ENCODE measurements at places on chromosomes 2 and 18. TPM values are rescaled to one million over a fixed set of nuclear protein-coding genes. Genes with fewer than 3 reads are reported as not detected.

Gene REL
- 6.6 TPM for total RNA-seq

Gene LINC00305
- not detected for total RNA-seq

Gene SCG2
- total RNA-seq = not detected

Gene THUMPD2
- 8.0 TPM for total RNA-seq

Gene RELCH
- total RNA-seq = 22.6 TPM

Gene TUBA4B
- not detected for total RNA-seq

Gene FAP
- not detected for total RNA-seq

GRCh38 chr2:230690439-230690838 is 22.2 kb upstream of the CAB39 start:
- DNase-seq = no peak

- no peak for DNase-seq
Measured at GRCh38 chr18:45222180-45222579, 393.1 kb upstream of the SLC14A2 start.

GRCh38 chr2:240568678-240569522 is 616 bp downstream of the RNPEPL1 start:
- peak; percentile 63 for DNase-seq

DNA sequence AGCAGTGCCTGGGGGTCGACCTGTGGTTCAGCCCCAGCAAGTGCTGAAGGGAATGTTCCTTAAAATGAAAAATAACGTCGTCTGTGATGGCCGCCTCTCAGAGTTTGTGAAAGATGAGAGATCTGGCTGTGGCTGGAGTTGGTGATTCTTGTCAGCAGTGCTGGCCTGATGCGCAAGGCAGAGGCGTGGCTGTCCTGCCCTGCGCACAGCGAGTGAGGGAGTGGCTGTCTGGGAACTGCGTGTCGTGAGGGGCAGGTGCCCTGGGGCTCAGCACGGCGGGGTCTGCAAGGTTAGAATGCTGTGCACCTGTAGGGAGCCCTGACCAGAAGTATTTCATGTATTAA is 8.8 kb downstream of the NFATC1 start:
- DNase-seq = no peak

DNA sequence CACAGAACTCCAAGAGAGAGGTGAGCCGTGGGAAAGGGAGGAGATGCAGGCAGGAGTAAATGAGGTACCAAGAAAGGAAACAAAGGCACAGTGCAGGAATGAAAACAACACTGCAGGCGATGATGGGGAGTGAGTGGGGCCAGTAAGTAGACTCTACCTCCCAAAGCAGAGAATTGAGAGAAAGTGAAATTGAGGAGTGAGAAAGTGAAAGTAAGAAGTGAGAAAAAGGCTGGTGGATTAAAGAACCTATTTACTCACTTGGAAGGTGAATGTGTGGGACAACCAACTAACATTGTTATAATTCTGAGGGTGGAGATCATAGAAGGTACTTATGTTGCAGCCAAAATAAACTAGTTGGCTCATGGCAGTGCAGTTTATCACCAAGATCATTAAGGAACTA is 193.1 kb upstream of the TMEM200C start:
- DNase-seq = no peak

DNA sequence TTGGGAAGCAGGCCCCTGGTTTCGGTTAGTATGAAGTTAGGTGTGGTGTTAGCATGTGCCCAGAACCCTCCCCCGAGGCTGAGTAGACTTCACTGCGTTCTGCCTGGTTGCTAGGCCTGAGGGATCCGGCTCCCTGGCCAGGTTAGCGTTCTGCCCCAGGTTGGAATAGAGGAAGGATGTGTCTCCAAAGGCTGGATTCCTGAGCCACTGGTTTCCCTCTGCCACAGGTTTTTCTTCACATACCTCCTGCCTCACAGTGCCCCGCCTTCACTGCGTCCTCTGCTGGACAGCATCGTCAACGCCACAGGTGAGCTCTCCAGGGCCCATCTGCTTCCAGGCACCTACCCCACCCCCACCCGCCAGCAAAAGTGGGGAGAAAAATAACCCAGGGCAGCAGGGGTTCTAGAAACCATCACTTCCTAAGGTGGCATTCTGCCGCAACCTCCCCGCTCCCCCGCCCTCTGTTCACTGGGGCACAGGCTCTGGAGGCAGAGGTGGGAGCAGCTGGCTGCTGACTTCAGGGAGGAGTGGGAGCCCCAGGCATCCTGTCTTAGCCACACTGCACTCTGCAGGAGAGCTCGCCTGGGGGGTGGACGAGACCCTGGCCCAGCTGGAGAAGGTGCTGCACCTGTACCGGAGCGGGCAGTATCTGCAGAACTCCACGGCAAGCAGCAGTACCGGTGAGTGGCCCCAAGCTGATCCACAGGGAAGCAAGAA is 7.1 kb downstream of the PKDCC start:
- DNase-seq = peak; percentile 91

DNA sequence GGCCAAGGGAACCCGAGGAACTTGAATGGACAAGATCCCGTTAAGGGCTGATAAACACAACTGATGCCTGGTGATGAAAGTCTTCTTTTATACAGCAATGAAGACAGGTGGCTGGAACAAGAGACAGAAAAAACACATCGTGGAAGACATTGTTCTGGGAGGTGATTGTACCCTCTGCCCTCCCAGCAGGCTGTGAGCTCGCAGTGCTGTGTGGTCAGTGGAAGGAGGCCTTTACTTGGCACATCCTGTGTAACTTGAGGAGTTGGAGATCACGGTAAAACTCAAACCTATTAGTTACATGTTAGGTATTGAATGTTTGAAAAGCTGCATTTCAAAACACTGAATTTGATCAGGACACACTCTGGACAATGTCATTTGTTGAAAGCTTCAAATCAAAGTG is 249.9 kb upstream of the EPAS1 start:
- DNase-seq = no peak

GRCh38 chr2:112926707-112927106 is 15.7 kb downstream of the IL37 start:
- DNase-seq = no peak

DNA sequence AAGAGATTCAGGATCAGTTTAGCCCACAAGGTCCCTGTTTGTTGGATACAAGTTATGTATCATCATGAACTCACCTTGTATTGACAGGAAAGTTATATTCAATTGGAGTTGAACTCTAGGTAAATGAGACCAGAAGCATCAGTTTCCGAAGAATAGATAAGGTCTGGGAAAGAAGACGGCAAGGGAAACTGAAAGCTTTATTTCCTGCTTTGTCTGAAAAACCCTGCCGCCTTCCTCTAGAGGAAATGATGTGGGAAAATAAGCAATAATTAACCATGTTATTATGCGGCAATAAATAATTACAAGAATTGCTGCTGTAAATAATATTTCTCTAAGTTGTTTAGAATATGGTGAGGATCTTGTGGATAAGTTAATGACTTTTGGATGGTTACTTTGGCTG is 32.0 kb downstream of the LPIN1 start:
- DNase-seq = no peak

- peak; percentile 81 for DNase-seq
Measured at GRCh38 chr2:67215214-67216055, 181.7 kb upstream of the ETAA1 start.

- no peak for DNase-seq
Measured at GRCh38 chr18:76985156-76985950, 147.2 kb downstream of the MBP start.

DNA sequence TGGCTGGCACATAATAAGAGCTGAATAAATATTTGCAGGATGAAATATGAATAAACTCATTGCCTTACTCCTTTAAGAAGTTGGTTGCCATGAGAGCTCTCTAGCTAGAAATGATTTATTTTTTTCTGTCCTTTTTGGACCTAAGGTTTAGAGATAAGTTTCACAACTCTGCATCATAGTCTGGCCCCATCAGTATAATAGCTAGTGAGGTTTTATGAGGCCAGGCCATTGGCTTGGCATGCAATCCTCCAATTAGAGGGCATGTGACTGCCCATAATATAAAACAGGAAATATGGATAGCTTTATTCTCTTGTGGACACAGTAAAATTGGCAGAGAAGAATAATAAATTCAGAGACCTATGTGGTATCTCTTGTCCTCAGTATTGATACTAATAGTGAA is 26.2 kb upstream of the INSIG2 start:
- DNase-seq = no peak
